ENCODE measurements at places on chromosomes 1 and 21.
A peak's percentile ranks its signal among the peaks of the same experiment; 100 is the strongest.

- DNase-seq: no peak
Observed at GRCh38 chr1:232322162-232322734, 307.7 kb downstream of the SIPA1L2 start.

DNA sequence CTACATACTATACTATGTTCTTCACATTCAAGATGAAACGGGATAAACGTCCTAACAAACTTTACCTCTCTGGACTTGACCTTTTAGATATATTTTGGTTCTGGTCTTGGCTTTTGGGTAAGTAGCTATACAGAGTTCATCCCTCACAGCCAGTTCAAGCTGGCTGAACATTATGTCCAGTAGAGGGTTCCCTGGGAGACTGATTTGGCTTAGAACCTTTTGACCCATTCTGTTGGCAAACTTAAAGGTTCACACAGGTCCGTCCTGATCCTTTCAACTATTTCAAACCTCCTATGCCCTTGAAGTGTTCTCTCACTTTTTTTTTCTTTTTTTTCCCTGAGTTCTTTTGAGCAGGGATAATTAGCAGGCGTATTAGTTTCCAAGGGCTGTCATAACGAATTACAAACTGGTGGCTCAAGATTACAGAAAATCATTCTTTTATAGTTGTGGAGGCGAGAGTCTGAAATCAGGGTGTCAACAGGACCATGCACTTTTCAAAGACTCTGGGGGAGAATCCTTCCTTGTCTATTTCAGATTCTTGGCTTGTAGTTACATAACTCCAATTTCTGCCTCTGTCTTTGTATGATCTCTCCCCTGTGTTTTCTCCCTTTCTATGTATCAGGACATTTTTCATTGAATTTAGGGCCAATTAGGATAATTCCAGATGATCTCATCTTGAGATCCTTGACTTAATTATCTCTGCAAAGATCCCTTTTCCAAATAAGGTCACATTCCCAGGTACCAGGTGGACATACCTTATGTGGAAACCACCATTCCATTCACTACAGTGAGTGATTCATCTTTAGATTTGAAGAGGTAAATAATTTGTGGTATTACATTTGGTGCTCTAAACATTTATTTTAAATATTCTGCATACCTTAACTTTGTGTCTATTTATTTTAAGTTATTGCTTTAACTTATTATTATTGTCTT, 257.4 kb upstream of the USP25 start:
- DNase-seq: no peak

GRCh38 chr1:9798236-9799130, 25.3 kb downstream of the CLSTN1 start:
- DNase-seq: no peak

DNA sequence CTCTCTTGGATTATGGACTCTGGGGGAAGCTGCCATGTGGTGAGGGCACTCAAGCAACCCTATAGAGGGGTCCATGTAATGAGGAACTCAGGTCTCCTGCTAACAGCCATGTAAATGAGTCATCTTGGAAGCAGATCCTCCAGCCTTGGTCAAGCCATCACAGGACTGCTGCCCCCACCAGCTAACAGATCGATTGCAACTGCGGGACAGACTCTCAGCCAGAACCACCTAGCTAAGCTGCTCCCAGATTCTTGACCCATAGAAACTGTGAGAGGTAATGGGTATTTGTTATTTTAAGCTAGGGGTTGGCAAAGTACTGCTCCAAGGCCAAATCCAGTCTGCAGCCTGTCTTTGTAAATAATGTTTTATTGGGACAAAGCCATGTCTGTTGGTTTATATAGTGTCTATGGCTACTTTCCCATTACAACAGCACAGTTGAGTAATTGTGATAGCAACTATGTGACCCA, 27.6 kb upstream of the MAP3K7CL start:
- no peak for DNase-seq

DNA sequence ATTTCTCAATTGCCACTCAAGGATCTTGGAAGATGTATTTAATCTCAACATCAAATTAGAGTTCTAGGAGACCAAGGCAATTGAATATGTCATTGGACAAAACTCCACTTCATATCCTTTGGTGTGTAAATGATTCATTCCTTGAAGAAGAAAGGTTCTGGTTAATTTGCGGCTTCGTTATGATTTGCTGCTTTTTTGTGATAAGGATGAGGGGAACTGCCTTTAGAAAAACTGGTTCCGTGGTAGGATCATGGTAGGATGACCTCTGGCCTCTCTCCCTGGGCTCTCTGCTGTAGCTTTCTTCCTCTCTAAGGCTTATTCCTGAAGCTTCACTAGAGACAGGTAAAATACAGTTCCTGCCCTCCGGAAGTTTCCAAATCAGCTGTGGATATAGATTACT, 51.5 kb upstream of the ERRFI1 start:
- no peak for DNase-seq

DNA sequence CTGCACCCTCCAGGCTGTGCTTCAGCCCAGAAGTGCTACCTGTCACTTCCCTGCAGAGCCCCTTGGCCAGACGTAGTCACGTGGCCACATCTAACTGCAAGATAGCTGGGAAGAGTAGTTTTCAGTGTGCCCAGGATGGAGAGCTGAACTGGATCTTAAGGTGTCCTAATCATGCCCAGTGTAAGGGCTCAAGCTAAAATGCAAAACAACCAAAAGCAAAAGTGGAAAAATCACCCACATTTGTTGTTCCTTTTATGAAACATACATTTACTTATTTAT, 59.4 kb upstream of the ROR1 start:
- no peak for DNase-seq

GRCh38 chr1:159338018-159338417, 35.9 kb downstream of the FCER1A start:
- no peak for DNase-seq

DNA sequence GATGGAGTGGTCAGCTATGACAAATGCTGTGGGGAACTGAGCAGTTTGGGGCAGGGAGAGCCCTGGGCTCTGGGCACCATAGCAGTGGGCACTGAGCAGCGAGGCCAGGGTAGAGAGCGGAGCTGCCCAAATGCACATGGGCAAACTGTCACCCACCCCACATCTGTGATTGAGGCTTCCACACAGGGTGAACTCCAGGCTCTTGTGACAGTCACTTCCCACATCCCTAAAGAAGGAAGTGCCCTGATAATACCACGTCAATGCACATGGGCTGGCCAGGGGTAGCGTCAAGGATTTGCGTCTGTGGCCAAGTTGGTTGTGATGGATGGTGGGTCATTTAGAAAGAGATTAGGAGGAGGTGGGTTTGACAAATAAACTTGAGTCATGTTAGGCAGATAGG, 2.6 kb upstream of the GUCA2B start:
- no peak for DNase-seq

DNA sequence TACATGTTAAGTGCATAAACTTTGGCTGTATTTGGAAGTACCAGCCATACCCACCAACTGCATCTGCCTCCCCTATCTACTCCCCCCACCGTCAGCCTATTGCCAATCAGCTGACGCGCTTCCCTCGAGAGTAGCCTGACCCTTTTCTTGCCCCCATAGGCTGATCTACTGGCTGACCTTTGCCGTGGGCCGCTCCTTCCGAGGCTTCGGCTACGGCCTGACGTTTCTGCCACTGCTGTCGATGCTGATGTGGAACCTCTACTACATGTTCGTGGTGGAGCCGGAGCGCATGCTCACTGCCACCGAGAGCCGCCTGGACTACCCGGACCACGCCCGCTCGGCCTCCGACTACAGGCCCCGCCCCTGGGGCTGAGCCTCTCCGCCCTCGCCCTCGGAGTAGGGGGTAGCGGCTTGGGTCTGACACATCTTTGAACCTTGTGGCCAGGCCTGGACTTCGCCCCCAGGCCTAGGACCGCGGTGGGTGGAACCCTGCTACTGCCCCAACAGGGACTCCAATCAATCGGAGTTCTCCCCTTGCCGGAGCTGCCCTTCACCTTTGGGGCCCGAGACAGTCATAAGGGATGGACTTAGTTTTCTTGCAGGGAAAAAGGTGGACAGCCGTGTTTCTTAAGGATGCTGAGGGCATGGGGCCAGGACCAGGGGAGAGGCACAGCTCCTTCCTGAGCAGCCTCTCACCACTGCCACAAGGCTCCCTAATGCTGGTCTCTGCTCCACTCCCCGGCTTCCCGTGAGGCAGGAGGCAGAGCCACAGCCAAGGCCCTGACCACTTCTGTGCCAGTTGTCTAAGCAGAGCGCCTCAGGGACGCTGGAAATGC, 4.0 kb downstream of the GLMP start:
- no peak for DNase-seq

- DNase-seq: no peak
Observed at GRCh38 chr1:115753361-115753760, 15.2 kb downstream of the CASQ2 start.

DNA sequence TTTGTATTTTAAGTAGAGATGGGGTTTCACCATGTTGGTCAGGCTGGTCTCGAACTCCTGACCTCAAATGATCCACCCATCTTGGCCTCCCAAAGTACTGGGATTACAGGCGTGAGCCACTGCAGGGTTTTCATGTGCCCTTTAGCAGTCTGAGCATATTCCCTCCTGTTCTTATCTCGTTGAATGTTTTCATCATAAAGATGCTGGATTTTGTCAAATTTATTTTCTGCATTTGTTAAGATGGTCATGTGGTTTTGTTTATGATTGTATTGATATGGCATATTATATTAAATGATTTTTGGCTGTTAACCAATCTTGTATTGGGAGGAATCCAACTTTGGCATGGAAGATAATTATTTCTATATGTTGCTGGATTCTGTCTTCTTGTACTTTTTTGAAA, 8.8 kb downstream of the JMJD4 start:
- no peak for DNase-seq

DNA sequence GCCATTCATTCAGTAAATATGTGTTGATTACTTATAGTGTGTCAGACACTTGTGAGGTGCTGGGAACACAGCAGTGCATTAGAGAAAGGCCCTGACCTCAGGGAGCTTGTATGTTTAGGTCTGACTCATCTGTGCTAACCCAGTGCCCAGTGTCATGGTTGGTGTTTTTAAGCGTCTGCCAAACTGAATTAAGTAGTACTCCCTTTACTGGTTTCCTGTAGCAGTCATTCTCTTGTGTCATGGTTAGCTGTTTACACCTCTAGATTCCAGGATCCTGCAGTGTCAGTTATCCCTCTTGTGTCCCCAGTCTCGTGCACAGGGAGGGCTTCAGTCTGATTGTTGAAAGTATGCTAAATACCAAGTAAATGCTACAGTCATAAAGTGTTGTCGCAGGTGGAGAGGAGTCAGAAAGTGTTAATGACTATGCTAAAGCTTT, 14.2 kb downstream of the UCK2 start:
- no peak for DNase-seq

GRCh38 chr21:31426235-31426797, 82.3 kb upstream of the TIAM1 start:
- no peak for DNase-seq

DNA sequence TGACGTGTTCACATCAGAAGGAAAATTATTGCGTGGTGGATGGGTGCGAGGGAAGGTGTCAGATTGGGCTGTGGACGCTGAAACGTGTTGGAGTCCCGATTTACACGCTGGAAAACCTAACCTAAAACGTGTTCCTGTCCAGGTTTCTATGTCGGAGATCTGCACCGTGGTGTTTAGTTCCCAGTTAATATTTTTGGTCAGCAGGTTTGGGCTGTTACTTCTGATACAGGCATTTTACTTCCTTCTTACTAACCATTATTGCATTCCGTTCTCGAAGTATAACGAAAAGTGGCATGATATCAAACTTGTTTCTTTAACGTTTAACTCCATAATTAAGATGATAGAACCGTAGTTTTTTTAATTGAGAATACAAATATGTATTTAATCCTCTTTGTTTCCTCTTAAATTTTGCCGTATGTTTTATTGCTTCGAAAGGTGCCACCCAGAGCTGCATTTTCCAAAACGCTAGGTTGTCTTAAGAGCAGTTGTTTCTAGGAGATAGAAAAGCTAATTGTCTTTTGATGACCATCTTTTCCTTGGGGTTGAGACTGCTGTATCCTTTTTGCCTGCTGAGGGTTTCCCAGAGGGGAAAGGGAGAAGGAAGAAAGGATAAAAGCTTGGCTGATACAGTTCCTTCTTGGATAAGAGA, 1.3 kb downstream of the ADARB1 start:
- DNase-seq: no peak

GRCh38 chr21:42835611-42836401, 43.5 kb downstream of the WDR4 start:
- no peak for DNase-seq

DNA sequence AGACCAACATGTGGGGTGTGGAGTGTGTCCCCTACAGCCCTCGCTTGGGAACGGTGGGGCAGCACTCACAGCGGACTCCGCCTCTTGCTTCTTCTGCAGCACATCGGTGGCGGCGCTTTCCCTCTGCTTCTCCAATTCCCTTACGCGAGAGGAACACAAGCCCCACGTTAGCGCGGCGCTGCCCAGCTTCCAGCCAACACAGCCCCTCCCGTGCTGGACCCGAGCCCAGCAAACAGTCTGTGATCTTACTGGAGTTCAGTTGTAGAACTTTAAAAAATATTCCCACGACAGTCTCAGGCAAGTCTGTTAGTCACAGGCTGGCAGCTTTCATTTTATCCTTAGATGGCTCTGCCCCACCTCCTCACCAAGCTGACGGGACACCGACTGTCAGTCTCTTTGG, 13.6 kb downstream of the THAP3 start:
- DNase-seq: no peak

GRCh38 chr1:226100436-226101391, 38.2 kb downstream of the H3-3A start:
- no peak for DNase-seq

DNA sequence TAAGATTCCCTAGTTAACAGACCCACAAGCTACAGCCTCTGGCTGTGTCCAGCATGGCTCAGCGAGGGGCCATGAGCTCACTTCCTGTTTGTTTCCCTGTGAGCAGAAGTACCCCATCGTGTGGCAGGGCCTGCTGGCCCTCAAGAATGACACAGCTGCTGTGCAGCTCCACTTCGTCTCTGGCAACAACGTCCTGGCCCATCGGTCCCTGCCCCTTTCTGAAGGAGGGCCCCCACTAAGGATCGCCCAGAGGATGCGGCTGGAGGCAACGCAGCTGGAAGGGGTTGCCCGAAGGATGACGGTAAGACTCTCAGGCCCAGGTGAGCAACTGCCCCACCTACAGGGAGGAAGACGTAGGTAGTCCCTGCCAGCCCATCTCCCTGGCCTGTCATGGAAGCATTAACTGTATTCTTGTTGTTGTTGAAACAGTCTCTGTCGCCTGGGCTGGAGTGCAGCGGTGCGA, 38.2 kb downstream of the ZBTB17 start:
- DNase-seq: no peak

DNA sequence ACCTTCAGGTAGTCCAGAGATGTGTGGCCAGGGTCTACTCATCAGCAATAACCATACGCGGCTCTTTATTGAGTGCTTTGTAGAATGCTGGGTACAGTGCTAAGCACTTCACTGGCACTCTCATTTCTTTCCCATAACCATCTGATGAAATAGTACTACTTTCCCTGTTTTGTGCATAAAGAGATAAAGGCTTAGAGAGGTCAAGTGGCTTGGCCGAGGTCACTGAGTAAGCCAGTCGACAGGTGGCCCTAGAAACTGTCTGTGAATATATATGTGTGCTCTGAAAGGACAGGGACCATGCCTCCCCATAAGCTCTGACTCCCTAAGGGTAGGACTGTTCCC, 52.8 kb downstream of the NENF start:
- DNase-seq: no peak

GRCh38 chr1:911875-912739, 11.6 kb upstream of the SAMD11 start:
- peak; percentile 37 for DNase-seq

Data from RWPE2 (cell line).